ENCODE measurements at places on chromosomes 16 and 17.
A peak's percentile ranks its signal among the peaks of the same experiment; 100 is the strongest.

DNA sequence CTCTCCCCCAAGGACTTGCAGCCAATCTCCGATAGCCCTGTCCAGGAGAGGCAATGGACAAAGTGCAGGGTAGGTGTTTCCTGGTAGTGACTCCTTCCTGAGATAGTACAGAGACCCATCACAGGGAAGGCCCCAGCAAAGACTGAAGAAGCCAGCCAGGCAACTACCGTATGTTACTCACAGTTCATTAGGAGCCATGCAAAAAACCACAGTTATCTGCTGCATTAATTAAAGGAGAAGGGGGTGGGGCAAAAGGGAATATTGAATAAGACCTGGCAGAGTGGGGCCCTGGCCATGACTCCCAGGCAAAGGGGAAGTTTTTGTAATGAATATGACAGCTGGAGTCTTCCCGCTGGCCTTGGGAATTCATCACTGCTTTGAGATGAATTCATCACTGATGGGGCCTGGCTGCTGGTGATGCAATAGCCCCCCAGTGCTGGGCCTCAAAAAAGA lies 2.5 kb upstream of the SLC13A2 start:
- H3K4me3 ChIP-seq, result no peak overlapping the region
- no peak overlapping the region for H3K27ac ChIP-seq
- peaks cover 1% of the 10 kb centered on the region for H3K27me3 ChIP-seq

GRCh38 chr17:80738020-80738808 lies 193.6 kb downstream of the RPTOR start:
- H3K4me1 ChIP-seq, result peaks cover 80% of the 10 kb centered on the region
- DNase-seq, result no peak
- H3K27ac ChIP-seq, result peak overlapping the region; percentile 94
- no peaks in the 10 kb centered on the region for H3K27me3 ChIP-seq
- H3K36me3 ChIP-seq, result no peaks in the 10 kb centered on the region

DNA sequence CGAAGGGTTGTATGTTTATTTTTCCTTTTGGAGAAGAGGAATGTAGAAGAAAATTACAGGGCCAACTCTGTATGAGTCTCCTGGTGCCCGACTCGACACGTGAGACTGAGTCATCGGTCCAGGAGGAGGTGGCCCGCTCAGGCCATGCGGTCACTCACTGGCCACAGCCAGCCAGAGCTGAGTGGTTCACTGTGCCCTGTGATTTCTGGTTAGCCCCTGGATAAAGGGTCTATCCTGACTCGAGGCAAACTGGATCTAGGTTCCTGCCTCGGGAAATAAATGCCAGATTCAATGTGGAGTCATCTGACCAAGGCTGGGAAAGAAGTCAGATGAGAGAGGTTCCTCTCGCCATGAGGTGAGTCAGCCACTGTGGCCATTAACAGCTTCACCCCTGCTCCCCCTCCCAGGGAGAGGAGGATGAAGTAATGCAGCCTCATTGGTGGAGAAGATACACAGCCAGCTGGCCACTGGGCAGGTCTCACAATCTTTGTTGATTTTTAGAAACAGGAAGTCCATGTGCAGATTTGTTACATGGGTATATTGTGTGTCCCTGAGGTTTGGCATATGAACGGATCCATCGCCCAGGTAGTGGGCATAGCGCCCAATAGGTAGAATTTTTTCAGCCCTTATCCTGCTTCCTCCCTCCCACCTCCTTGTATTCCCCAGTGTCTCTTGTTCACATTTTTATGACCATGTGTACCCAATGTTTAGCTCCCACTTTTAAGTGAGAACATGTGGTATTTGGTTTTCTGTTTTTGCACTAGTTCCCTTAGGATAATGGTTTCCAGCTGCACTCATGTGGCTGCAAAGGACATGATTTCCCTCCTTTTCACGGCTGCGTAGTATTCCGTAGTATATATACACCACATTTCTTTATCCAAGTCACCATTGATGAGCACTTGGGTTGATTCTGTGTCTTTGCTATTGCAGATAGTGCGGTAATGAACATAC lies 21.7 kb upstream of the USP36 start:
- H3K4me3 ChIP-seq, result no peak overlapping the region
- H3K27me3 ChIP-seq, result no peaks in the 10 kb centered on the region
- H3K4me1 ChIP-seq, result peaks cover 4% of the 10 kb centered on the region
- no peaks in the 10 kb centered on the region for H3K36me3 ChIP-seq

DNA sequence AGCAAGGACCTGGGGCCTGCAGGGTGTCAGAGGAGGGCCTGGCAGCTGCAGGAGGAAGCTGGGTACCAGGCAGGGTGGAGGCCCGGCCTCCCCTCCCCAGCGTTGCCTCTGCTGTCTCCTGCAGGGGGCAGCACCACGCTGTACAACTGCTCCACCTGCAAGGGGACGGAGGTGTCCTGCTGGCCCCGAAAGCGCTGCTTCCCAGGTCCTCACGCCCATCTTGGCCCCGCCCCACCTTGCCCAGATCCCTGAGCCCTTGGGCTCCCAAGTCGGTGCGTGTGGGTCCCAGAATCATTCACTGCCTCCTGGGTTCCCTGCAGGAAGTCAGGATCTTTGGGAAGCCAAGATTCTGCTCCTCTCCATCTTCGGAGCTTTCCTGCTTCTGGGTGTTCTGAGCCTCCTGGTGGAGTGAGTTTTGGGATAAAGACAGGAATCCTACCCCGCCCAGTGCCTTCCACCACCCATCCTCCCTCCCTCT lies 1.2 kb downstream of the TMEM95 start:
- H3K4me3 ChIP-seq, result no peak overlapping the region
- peaks cover 7% of the 10 kb centered on the region for H3K36me3 ChIP-seq
- no peaks in the 10 kb centered on the region for H3K27me3 ChIP-seq
- DNase-seq, result peak; percentile 81
- H3K27ac ChIP-seq, result no peak overlapping the region

DNA sequence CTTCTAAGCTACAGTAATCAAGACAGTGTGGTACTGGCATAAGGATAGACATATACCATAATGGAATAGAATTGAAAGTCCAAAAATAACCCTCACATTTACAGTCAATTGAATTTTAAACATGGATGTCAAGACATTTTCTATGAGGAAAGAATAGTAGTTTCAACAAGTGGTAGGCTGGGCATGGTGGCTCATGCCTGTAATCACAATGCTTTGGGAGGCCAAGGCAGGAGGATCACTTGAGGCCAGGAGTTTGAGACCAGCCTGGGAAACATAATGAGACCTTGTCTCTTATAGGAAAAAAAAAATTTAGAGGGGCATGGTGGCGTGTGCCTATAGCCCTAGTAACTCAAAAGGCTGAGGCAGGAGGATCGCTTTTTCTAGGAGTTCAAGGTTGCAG lies 122.8 kb upstream of the TBX2 start:
- H3K36me3 ChIP-seq, result peaks cover 4% of the 10 kb centered on the region
- DNase-seq, result no peak
- H3K27ac ChIP-seq, result no peak overlapping the region
- H3K4me1 ChIP-seq, result peaks cover 10% of the 10 kb centered on the region

GRCh38 chr16:7344830-7345780 lies 12.5 kb downstream of the RBFOX1 start:
- no peak overlapping the region for H3K4me3 ChIP-seq
- peaks cover 7% of the 10 kb centered on the region for H3K27me3 ChIP-seq
- no peak for DNase-seq
- no peaks in the 10 kb centered on the region for H3K4me1 ChIP-seq

GRCh38 chr17:59436900-59437299 lies 105.4 kb downstream of the YPEL2 start:
- H3K27me3 ChIP-seq, result no peaks in the 10 kb centered on the region
- H3K27ac ChIP-seq, result no peak overlapping the region
- no peak for DNase-seq
- H3K4me3 ChIP-seq, result no peak overlapping the region

GRCh38 chr17:72240333-72240732 lies 119.5 kb downstream of the SOX9 start:
- no peaks in the 10 kb centered on the region for H3K36me3 ChIP-seq
- no peak for DNase-seq
- H3K4me1 ChIP-seq, result no peaks in the 10 kb centered on the region
- peaks cover 12% of the 10 kb centered on the region for H3K27me3 ChIP-seq
- no peak overlapping the region for H3K27ac ChIP-seq
- no peak overlapping the region for H3K4me3 ChIP-seq

DNA sequence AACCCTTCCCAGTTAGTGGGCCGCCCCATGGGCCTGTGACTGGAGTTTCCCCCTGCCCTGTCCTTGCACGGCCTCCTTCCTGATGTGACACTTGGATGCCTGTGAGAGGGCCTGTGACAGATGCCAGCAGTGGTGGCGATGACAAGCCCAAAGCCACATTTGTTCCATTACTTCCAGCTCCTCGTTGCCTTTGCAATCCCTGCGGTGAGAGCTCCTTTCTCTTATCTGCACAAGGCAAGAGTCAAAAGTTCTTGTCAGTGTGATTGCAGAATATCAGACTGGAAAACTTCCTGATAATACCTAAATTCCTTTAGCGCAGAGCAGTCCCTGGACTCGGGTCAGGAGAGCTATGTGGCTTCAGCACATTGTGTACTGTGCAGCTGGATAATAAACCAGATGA lies 54.4 kb upstream of the ARHGAP44 start:
- no peak overlapping the region for H3K4me3 ChIP-seq
- H3K4me1 ChIP-seq, result no peaks in the 10 kb centered on the region
- H3K27me3 ChIP-seq, result peaks cover 6% of the 10 kb centered on the region
- DNase-seq, result no peak
- no peak overlapping the region for H3K27ac ChIP-seq
- no peaks in the 10 kb centered on the region for H3K36me3 ChIP-seq

DNA sequence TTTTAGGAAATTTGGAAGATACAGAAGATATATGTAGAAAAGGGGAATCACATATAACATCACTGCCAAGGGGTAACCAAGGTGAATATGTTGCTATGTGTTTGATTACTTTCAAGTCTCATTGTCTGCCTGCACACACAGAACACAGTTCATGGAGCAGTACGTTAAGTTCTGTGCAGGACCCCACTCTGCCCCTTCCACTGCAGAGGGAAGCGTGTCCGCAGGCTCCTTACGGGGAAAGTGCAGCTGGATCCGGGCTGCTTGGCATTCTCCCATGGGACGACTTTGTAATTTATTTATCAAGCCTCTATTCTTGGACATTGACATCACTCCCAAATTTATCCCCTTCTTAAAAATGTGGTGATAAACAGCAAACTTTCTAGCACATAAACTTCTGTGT lies 226.8 kb downstream of the FOXL1 start:
- H3K4me3 ChIP-seq, result no peak overlapping the region
- H3K27me3 ChIP-seq, result peaks cover 37% of the 10 kb centered on the region
- no peaks in the 10 kb centered on the region for H3K4me1 ChIP-seq
- no peak overlapping the region for H3K27ac ChIP-seq

DNA sequence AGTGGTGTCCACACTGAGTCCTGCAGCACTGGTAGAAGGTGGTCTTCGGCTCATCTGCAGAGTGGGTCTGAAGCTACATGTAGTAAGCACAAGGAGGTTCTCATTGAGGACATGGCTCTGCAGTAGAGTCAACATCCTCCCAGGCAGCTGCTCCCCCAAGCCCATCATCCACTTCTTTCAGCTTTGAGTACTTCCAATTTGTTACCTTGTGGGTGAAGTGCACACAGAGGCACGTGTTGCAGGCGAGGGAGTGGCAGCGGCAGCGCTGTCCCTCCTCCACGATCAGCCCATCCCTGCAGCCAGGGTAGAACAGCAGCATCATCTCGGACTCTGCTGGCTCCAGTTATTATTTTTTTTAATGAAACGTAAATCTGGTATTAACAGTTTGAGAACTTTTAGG lies 1.8 kb upstream of the SSTR2 start:
- DNase-seq, result no peak
- H3K27ac ChIP-seq, result no peak overlapping the region
- H3K4me1 ChIP-seq, result peaks cover 19% of the 10 kb centered on the region

GRCh38 chr17:19756546-19756945 lies 8.4 kb upstream of the ALDH3A1 start:
- no peak overlapping the region for H3K27ac ChIP-seq
- no peaks in the 10 kb centered on the region for H3K4me1 ChIP-seq
- DNase-seq, result no peak
- H3K4me3 ChIP-seq, result no peak overlapping the region
- H3K27me3 ChIP-seq, result peaks cover 2% of the 10 kb centered on the region
- no peaks in the 10 kb centered on the region for H3K36me3 ChIP-seq

DNA sequence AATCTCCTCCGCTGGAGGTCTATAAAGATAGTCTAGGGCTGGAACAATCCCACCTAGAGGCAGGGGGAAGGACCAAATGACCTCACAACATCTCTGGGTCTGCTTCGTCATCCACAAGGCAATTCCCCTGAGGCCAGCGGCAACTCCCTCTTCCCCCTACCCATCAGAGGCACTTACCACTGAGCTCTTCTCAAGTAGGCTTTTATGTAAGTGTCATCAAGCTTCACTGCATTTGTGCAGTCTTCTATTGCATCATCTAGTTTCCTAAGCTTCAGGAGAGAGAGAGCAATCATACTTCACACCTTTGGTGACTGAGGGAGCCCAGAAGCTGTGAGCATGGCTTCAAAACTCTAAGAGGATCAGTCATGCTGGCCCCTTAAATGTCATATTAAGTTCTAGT lies 21.0 kb downstream of the CNP start:
- H3K36me3 ChIP-seq, result peaks cover 97% of the 10 kb centered on the region
- no peaks in the 10 kb centered on the region for H3K27me3 ChIP-seq
- no peak overlapping the region for H3K4me3 ChIP-seq
- no peaks in the 10 kb centered on the region for H3K4me1 ChIP-seq

DNA sequence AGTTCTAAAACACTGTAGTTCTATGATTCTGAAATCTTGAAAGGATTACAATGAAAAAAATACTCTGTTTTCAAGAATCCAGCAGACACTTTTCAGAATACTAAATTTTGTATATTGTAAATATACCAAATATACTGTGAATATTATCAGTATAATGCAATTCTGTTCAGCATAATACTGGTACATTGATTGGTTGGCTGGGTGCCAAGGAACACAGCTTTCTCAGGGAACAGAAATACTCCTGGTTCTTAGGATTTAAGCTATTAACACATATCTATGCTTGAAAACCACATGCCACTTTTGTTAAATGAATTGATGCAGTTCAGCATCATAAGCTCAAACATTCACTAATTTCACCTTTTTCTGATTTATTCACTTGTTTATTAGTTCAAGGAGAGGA lies 2.5 kb upstream of the GINS3 start:
- H3K27me3 ChIP-seq, result no peaks in the 10 kb centered on the region
- peaks cover 16% of the 10 kb centered on the region for H3K4me1 ChIP-seq
- H3K4me3 ChIP-seq, result no peak overlapping the region
- DNase-seq, result no peak

DNA sequence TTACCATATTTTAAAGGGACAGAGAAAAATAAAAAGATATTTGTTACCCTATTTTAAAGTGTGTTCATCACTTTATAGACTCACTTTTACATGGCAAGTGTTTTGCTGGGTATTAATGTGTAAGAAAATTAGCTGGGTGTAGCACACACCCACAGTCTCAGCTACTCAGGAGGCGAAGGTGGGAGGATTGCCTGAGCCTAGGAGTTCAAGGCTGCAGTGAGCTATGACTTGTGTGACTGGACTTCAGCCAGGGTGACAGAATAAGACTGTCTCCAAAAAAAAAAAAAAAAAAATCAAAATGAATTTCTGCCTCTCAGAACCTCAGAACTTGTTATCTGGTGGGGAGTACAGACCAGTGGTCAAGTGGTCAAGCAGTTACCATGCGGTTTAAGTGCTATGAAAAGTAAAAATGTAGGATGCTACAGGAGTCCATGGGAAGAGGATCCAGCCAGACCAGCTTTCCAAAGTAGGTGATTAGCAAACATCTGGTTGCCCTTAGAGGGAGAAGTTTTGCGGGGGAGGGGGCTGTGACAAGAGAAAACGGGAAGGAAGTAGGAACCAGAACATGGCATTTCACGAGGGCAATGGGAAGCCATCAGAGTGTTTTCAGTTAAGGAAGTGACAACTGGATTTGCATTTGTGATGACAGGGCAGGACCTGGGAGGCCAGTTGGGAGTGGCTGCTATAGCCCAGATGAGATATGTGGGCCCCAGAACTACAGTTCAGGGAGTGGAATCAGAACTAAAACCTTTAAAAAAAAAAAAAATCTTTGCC lies 13.9 kb downstream of the CNEP1R1 start:
- no peak for DNase-seq
- H3K4me3 ChIP-seq, result no peak overlapping the region
- H3K27ac ChIP-seq, result no peak overlapping the region
- peaks cover 10% of the 10 kb centered on the region for H3K4me1 ChIP-seq
- H3K36me3 ChIP-seq, result peaks cover 12% of the 10 kb centered on the region
- peaks cover 4% of the 10 kb centered on the region for H3K27me3 ChIP-seq
